ENCODE measurements at places on chromosomes 7 and 10.

DNA sequence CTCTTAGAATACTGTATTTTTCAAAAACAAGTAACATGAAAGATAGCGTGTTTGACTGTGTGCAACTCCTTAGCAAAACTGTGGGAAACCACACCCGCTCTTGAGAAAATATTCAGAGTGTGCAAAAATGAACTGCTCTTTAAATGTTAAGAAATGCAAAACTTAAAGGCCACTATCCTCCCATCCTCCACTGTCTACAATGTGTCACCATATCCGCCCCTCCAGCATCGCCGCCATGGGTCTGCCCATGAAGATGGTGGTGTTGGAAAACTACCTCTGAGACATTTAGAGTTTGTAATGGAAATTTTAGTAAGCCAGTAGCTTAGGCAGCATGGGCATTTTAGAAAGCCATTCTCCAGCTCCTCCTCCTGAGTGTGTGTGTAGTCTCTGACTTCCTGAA is 20.1 kb upstream of the NMT2 start:
- no peak for DNase-seq

DNA sequence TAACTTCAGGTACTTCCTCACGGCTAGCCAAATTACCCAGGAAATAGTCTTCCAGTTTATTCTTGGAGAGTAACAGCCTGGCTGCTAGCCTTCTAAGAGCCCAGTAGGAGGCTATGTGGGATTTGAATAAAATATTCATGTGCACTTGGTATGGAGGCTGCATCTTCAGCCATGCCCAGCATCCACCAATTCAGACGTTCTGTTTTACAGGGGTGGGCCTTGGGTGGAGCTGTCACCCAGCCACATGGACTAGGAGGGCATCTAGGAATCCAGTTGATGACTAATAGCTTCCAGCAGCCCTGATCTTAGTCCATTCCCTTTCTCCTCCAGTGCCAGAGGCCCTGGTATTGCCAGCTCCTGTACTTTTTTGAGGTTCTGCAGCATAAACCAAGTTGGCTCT is 66.3 kb upstream of the ZRANB1 start:
- DNase-seq: no peak

GRCh38 chr10:5545778-5546710 is 21.3 kb downstream of the CALML3 start:
- peak; percentile 20 for DNase-seq

GRCh38 chr7:86863452-86863851 is 196.0 kb downstream of the ELAPOR2 start:
- DNase-seq: no peak

GRCh38 chr10:3054183-3054850 is 13.0 kb upstream of the PFKP start:
- DNase-seq: no peak

DNA sequence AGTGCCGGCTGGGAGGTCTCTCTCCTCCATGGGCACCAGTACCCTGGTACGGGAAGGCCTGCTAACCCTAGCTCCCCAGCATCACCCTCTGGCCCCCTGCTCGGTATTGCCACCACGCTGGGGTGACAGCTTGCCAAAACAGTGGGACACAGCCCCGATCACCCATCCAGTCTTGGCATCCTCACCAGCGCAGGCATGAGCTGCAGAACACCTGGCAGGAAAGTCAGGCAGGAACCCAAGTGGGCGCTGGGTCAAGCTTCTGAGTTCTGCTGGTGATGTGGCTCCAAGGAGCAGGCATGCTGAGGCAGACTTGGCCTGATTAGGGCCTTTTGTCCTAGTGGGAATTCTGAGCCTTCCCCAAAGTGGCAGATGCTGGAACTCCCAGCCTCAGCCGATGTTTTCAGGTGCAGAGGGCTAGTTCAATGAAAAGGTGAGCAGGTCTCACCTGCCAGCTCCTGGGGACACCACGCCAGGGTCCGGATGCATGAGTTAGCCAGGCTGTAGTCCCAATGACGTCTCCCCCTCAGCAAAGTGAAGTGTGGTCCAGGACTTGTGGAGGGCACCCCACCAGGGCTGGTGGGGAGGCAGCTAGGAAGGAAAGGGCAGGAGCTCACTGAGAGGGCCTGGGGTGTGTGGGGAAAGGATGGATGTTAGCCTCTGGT is 8.5 kb upstream of the ZNF22 start:
- no peak for DNase-seq

DNA sequence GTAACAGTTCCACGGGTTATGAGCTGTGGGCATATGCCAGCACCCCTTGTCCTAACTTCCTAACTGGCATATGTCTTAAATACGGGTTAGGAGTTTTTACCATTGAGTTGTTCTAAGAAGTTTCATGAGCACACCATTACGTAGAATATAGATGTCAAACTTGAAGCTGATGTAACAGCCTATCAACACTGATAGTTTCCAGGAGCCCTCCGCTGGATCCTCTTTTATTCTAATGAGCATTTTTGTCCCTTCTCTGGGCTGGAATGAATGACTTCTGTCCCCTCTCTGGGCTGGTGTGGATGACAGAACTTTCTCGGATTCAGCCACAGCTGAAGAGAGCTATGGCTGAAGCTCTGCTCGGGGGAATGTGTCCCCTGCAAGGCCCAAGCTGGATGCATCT is 256.3 kb downstream of the SORCS1 start:
- DNase-seq: no peak

GRCh38 chr7:112162142-112162766 is 43.9 kb downstream of the DOCK4 start:
- DNase-seq: peak; percentile 88

GRCh38 chr10:23063045-23063972 is 32.1 kb upstream of the MSRB2 start:
- no peak for DNase-seq

DNA sequence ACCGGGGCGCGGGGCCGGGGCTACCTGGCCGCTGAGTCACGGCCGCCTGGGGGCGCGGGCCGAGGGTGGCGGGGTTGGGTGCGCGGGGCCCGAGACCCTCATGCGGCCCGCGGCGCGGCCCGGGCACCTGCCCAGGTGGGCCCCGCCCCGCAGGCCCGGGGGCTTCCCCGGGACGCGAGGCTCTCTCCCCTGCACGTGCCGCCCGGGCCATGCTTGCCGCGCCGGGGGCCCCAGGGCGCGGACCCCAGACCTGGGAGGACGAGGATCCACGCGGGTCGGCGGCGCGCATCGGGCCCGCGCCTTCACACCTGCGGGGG is 402 bp downstream of the MAFK start:
- no peak for DNase-seq

DNA sequence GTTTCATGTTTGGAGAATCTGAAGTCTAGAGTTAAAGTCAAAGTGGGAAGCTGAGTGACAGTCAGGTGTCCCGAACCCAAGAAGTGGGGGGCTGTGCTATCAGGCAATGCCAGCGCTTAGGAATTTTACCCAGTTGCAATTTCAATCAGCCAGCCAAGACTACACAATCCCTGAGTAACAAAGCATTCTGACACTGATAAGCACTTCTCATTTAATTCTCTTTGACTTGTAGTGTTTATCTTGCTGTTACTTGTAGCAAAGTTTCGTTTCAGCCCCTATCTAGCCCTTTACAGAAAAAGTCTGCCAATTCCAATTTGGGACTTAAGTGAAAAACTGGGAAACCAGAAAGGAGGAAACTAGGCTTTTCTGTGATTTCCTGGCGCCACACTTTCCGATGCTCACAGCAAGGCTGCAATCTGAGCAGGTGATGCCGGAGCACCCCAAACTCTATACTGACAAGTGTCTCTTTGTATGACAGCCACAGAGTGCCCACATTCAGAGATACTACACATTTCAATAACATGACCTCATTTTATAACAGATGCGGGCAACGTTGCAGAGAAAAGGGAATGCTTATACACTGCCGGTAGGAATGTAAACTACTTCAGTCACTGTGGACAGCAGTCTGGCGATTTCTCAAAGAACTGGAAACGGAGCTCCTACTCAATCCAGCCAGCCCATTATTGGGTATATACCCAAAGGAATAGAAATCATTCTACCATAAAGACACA is 61.0 kb downstream of the ITIH5 start:
- no peak for DNase-seq

DNA sequence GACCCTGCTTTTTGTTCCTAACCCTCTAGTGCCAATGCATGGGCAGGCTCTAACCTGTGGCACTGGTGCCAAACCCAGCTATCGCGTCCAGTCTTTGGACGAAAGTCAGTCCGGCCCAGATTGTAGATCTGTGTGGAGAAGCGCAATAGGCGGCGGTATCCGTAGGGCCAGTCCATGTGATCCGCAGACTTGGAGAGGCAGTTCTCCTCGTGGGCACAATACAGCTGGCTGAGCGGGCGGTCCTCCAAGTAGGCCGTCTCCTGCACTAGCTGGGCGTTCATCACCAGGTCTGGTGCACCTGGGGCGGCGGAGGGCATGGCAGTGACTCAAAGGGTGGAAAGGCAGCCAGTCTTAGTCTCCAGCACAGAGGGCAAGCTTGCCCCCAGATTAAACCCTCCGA is 14.5 kb downstream of the LOXL4 start:
- DNase-seq: no peak

DNA sequence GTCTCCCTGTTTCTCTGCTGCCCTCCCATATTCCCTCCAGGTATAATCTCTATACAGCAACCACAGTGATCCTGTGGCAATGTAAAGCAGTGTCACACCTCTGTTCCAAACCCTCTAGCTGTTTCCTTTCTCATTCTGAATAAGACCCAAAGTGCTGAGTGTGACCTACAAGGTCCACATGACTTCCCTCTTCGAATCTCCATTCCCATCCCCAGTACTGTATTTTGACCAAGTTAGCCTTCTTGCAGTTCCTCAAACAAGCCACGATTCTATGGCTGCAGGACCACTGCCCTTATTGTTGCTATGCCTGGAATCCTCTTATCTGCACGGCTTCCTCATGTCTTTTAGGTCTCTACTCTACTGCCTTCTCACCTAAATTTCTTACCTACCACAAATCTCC is 291.9 kb downstream of the DOCK4 start:
- no peak for DNase-seq

- no peak for DNase-seq
These were observed 417.9 kb upstream of the KLF6 start for GRCh38 chr10:4202938-4203337.

- DNase-seq: no peak
These were observed 113.3 kb downstream of the KCNMA1 start for GRCh38 chr10:77524281-77524711.

- no peak for DNase-seq
These were observed 43.6 kb downstream of the NSUN6 start for GRCh38 chr10:18607503-18608378.

- no peak for DNase-seq
These were observed 225.0 kb downstream of the CALN1 start for GRCh38 chr7:72187179-72187578.

DNA sequence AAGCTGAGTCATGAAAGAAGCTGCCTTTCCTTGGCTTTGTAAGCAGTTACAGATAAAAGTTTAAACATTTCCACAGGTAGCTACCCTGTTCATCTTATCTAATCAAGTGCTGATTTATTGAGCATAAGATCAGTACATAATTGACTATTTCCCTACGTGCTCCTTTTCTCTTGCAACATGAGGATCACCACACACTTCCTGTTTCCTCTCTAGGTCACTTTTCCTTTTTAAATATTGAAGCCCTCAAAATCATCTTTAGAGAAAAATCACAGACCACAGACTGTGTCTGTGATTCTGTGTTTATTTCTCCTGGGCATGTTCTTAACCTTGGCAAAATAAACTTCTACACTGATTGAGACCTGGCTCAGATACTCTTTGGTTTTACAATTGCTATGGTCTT is 69.5 kb downstream of the ZNF37A start:
- DNase-seq: no peak

DNA sequence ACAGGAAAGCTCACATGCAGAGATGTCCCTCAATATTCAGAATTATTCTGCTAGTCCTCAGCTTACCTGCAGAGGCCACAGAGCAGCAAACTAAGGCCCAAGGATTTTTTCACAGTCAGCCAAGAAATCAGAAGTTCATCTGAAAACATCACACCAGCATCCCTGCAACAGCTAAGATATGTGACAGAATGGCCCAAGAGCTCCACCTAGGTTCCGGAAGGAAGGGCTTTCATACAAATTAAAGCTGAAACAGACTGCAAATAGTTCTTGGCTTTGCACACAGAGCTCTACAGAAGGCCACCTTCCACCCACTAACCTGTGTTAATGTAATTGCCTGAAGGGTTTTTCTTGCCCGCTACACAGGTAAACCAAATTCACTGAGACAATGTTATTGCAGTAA is 438.8 kb upstream of the C7orf33 start:
- peak; percentile 8 for DNase-seq

GRCh38 chr10:74587109-74587854 is 239.1 kb upstream of the KAT6B start:
- no peak for DNase-seq

DNA sequence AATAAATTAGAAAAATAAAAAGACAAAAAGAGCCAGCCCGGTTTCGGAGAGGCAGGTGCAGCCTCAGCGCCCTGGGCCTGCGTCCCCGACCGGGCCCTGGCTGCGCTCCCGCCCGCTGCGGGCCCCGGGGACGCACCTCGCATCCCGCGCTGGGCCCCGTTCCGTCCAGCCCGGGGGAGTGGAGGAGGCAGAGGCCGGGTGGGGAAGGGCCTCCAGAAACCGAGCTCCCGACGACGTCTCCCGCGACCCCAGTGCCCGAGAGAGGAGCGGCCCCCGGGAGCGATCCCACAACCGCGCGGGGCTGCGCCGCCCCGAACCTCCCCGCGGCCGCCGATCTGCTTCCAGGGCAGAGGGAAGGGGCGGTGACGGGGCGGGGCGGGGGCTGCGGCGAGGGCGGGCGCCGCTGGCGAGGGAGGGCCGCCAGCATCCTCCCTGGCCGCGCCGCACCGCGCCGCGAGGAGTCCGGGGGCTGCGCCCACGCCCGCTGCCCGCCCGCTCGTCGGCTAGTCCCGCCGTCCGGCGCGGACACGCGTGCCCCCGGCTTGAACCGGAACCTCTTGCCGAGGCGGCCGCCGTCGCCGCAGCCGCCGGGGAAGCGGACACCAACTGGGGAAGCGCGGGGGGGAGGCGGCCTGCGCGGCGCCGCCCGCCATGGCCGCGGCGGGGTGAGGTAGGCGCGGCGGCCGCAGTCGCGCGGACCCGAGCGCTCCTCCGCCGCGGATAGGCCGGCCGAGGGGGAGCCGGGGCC is at the start of gene CCNY:
Gene CCNY, plus strand, starts transcription at position 426 of the 748 bp plus-strand sequence. CDS start 545 bp downstream, outside the sequence.
- peak; percentile 73 for DNase-seq

DNA sequence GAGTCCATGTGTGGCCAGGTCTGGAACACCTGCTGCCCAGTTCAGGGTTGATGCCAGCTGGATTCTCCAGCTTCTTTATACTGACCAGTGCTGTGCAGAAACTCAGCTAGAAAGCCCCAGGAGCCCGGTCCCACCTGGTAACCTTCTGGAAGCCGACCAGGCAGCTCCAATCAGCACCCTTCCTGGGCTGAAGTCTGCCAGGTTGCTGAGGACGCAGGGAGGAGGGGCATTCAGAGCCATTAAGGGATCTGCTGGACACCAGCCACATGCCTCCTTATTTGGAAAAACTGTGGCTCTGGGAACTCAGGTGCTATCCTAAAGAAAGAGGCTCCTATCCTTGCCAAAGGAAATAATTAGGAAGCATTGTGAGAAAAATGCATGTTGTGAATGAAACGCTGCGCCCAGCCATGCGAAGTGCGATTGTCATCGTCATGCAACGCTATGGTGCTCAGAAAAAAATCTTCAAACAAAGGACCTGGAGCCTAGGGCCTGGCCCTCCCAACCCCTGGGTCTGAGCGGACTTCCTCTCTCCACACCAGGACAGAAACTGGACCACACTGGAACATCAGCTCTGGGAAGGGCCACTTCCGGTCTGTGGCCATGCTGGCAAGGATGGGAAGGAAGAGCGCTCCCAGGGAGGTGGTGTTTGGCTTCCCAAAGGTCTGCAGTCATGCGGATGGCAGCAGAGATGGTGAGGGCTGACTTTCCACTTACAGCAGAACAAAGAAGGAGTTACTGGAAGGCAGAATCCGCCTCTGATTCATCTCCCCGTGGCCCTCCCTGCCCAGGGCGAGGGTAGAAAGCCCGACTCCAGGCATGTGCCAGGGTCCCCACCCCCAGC is 90.1 kb downstream of the FAM53B start:
- DNase-seq: no peak
